ENCODE measurements at places on chromosomes 6 and 20.

DNA sequence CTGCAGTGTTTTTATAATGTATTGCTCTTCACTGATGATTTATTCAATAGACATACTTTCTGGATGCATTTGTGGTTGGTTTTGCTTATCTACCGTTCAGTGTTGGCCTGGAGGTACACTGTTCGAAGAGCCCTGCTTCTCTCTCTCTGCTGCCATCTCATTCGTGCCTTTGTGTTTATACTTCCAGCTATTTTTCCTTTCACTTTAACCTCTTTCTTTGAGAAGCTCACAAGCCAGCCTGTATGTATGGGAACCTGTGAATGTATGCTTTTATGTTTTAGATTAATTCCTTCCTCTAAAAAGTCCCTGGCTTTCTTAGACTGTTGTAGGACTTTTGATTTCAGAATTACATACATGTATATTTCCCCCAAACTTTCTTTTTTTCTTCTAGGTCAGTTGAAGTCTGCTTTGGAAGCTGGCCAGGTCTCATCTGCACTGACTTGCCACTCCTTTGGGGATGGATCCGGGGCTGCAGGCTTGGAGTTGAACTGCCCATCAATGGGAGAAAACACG, 83.0 kb downstream of the SCAND1 start:
- no peak for DNase-seq

DNA sequence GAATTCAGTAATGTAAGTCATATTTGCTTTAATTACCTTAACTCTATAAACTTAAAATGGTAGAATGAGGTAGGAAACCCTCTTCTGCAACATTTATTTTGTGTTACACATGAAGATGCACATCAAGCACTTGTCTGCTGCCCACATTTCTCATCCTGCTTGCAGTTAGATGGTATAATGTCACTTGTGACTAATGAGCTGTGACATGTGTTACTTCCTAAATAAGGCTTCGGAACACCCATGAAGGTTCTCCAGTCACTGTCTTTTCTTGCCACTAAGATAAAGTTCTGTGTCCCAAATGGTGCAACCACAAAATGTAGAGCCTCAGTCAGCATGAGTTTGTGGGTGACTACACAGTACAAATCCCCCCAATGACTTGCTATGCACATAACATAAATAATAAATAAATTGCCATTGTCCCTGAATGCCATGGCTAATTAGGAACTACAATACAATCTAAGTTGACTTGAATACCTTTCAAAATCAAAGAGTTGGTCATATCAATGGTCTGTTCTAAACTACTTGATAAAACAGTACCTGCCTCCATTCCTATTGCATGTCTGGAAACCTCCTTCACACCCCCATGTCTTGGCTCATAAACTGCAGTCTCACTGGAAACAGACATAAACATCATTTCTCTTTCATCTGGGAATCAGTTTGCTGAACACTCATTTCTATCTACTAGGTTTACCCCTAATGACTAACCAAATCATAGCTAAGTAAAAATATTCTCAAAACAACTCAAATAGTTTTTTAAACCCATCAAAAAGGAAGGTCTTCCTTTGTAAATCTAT, 157.2 kb downstream of the PTPRK start:
- no peak for DNase-seq

DNA sequence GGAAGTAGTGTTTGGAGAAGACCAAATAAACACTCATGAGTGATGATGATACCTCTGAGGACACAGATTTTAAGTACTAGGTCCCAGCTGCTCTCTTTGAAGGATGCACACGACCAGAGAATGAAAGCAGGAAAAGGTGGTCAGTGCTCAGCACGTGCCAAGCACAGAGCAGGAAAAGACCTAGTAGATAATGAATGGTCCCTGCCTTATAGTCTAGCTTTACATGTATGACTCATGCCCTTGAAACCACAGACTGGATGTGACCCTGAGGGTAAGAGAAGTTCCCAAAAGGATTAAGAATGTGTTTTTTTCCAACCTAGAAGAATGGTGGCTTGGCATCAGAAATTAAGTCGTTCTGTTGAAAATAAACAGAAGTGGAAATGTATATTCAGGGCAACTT, 2.8 kb upstream of the MC3R start:
- DNase-seq: no peak

GRCh38 chr20:45920462-45921336, 8.7 kb upstream of the PLTP start:
- DNase-seq: no peak

GRCh38 chr6:109790131-109790530, 99.0 kb downstream of the FIG4 start:
- no peak for DNase-seq

DNA sequence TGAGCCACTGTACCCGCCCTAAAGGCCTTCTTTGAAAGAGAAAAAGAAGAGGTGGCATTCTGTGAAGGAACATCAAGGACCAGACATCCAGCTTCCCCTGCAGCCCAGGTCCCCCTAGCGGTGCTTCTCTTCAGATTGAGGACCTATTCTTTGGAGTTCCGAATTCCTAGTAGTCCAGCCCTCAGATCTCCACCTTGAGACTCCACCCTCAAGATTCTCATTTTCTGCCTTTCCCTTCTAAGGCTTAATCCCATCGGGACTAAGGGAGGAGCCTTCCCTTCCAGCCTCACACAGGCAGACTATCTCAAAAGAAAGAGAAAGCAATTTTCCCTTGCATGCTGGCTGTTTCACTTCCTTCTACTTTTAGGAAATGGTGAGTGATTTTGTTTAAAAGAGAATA, 32.5 kb downstream of the MUC22 start:
- peak; percentile 27 for DNase-seq

DNA sequence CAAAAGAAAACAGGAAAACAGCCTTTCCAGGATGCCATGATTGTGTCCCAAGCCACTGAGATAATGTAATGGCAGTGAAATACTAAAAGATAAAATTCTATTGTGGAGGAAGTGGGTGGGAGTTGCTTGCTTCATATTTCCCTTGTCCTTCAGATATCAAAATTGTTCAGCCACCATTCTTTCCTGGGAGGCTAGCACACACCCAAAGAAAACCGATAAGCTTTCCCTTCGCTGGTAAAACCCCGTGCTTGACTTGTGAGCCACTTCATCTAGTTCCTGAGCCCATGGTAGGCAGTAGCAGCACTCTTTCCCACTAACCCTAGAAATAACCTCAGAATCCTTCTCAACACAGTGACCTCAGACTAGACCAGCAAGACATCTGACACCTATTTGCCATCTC, 357.4 kb upstream of the PLCB4 start:
- DNase-seq: no peak

All from fibroblast of the conjunctiva (primary cell).